ENCODE measurements at places on chromosomes 11 and 22. TPM values are rescaled to one million over a fixed set of nuclear protein-coding genes. Genes with fewer than 3 reads are reported as not detected.

- DNase-seq, result no peak
Measured at GRCh38 chr22:30575859-30576258, 1.4 kb upstream of the GAL3ST1 start.

DNA sequence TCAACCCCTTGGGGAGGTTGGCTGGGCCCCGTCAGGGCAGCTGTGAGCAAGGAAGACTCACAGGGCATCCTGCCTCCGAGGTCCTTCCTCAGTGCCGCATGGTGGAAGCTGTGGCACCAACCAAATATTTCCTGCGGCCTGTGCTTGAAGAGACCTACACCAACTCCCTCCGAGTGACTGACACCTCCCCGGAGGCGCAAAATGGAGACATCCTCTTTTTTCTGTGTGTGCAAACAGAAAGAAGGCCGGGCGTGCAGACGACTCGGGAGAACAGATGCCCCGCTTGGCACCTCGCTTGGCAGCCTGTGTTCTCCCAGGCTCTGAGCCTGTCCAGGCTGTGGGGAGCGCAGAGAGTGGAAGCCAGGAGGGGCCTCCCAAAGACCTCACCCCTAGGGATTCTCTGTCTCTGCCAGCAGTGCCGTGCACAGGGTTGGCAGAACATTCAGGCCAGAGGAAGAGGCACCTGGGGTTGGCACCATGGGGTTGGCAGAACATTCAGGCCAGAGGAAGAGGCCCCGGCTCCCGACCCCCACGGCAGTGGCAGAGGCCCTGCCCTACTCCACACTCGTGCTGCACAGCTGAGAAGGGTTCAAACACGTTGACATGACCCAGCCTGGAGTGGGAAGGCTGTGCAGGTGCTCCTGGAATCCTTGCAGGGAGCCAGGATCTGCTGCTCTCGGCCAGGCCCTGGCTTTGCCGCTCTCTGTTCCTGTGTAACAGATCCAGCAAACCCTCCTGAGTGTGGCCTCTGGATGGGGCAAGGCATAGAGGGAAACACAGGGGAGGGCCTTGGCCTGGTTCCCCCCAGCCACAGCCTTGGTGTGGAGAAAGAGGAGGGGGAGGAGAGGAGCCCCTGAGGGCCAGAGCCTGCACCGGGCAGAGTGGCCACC is 805.5 kb downstream of the BRD1 start:
- DNase-seq, result no peak

GRCh38 chr11:65976216-65977176 is 15.0 kb downstream of the SART1 start:
- DNase-seq, result no peak

DNA sequence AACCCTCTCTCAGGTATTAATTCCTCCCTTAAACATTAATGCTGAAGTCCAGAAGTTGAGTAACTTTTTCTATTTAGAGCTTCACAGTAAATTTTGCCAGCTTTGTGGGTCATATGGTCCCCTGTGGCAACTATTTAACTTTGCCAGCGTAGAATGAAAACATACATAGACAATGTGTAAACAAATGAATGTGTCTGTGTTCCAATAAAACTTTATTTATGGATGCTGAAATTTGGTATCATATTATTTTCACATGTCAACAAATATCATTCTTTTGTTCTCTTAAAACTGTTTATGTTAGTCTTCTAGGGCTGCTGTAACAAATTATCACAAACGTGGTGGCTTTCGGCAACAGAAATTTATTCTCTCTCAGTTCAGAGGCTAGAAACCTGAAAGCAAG is 85.1 kb downstream of the TMEM135 start:
- no peak for DNase-seq

GRCh38 chr11:2109541-2110019 is 29.6 kb downstream of the IGF2 start:
- no peak for DNase-seq

DNA sequence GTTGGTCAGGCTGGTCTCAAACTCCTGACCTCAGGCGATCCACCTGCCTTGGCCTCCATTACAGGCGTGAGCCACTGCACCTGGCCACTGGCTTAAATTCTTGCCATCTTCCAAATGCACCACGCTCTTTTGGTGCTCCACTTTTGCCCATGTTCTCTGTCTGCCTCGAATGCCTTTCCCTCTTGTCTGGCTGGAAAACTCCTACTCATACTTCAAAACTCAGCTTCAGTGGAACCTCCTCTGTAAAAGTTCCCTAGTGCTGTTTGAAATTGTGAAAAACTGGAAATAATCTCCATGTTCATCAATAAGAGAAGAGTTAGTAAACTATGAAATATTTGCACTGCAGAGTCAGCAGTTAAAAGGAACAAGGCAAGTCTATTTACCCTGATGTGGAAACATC is 11.5 kb downstream of the VWCE start:
- no peak for DNase-seq

DNA sequence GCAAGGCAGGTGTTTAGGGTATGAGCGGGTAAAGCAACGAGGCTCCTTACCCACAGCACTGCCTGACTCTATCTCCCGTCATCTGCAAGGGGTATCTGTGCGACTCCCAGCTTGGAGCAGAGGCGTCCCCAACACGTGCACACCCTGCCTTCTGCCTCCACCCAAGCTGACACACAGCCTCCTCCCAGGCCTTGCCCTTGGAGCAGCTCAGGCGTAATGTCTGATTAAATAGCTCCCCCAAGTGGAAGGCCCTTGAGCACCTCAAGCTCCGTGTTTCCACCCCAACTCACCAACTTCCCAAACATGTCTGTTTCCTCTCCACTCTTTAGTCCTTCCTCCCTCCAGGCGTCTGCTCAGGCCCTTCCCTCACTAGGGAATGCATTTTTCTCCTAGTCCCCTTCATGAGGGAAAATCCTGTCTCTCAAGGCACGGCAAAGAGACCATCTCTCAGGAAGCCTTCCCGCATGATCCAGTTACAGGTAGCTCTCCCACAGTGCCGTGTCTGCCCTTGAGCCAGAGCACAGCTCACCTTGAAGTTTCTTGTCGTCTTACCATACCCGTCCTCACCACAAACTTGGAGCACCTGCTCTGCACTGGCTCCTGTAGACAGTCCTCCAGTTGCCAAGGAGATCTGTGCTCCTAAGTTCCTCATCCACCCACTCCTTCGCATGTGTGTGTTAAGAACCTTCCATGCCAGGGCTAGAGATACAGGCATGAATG is 15.8 kb downstream of the CYB5R2 start:
- DNase-seq, result peak; percentile 64

- DNase-seq, result no peak
Measured at GRCh38 chr11:61327669-61328071, 5.2 kb downstream of the DDB1 start.

DNA sequence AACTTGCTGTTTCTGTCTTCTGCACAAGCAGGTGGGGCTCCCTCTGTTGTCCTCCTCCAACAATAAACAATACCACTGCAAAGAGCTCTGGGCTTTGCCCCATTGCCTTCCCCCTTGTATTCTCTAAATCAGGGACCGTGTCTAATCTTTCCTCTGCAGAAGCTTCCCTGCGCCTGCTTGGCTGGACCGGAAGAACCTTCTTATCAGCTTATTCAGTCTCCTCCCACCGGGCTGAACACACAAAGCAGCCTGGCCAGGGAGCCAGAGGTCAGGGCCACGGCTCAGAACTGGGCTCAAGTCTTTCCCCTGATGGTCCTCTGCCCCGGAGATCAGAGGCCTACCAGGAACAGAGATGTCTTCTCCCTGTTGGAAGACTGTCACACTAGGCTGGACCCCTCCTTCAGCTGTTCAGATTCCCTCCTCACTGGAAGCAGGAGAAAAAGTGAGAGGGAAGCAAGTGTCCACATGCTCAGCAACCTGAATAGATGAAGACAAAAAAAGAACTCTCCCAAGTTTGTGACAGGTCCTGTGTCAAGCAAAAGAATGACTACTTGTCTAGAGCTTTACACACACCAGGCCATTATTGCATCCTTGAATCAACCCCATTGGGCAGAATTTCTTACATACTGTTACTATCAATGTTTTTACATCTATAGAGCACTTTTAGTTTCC is 63.7 kb downstream of the RAB30 start:
- DNase-seq, result peak; percentile 6

GRCh38 chr22:34976474-34976873 is 89.5 kb upstream of the ISX start:
- DNase-seq, result no peak

DNA sequence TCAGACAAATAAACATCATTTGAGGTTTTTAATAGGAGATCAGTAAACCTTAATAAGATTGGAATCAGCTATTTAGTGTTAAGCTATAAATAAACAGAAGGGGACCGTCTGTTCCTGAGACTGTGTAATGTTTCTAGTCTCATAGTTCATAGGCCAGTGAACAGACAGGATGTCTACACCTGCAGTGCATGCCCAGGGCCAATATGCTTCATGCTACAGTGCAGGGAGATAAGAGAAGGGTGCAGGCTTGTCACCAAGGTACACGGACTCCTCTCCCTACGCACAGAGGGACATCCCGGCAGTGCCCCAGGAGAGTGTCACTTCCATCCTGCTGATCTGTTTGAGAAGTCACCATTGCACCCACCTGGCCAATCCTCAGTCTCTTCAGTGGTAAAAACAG is 148.6 kb downstream of the OPCML start:
- DNase-seq, result no peak

DNA sequence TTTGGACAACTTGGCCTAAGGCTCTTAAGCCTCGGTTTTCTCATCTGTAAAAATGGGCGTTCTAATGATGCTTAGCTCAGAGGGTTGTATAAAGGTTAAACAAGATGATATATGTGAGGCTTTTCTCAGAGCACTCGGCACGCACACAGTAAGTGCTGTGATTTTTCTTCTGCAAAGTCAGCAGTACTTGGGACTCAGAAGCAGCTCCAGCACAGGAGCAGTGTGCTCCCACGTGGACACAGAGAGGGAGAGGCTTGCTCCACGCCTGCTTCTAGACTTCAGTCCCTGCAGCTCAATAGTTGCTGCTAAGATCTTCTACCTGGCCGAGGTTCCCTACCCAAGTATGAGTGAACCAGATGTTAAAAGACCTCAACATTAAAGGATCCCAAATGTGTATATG is 39.9 kb upstream of the PHF21A start:
- no peak for DNase-seq

DNA sequence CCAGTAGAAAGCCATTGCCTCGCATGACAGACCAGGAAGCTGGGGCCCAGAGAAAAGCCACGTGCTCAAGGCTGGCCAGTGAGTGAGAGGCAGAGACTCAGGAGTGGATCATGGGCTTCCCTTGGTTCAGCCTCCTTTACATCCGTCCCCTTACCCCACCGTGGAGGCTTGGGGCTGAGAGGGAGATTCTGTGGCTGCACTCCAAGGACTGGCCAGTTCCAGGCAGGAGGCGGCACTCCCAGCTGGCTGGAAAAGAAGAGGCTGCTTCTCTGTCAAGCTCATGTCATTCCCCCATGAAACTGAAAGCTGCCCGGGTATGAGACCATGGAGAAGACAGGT is 6.6 kb upstream of the ASCL2 start:
- DNase-seq, result no peak

DNA sequence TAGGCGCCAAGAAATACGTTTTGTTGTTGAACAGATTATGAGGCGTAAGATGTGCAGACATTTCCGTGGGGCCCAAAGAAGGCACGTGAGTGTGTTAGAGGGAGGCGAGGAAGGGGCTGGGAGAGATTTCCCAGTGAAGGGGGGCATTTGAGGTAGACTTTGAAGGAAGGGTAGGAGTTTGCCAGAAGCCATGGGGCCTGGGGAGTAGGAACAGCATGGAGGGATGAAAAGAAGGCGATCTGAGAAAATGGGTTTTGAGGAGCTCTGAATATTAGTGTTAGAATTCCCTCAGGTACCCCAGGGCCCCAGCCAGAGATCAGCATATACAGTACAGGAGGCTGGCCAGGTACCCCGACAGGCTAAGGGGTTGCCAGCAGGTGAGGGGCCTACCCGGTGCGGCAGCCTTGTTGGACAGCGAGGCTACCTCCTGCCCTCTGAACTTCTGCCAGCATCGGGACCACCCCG is 414 bp upstream of the MIEF1 start:
- DNase-seq, result no peak

DNA sequence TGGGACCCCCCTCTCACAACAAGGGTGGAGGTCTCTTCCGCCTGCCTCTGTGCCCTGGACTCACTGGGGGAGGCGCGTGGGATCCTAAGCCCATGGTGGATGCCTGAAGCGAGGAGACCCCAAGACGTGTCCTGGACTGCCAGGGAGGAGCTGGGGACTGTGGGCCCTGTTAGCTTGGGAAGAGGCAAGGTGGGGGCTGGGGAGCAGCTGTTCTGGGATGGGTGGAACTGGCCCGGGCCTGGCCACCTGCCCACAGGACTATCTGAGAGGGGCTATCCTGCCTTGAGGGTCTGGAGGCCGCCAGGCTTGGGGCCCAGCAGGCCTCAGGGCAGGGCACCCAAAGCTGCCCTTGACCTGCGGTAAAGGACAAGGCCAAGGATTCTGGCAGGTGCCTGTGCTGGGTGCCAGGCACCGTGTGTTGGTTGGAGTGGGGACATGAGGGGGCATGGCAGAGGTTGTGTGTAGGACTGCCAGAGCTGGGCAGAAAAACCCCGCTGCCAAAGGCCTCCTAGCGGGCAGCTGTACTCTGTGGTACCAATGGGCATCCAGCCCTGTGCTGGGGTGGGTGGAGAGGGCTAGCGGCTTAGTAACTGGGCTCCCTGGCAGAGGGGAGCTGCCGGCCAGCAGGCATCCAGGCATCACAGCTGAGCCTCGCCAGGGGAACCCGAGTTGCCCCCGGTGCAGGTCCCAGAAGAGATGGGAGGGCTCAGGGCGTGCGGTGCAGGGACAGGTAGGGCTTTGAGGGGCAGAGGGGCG is 670 bp downstream of the LSP1 start:
- DNase-seq, result no peak

DNA sequence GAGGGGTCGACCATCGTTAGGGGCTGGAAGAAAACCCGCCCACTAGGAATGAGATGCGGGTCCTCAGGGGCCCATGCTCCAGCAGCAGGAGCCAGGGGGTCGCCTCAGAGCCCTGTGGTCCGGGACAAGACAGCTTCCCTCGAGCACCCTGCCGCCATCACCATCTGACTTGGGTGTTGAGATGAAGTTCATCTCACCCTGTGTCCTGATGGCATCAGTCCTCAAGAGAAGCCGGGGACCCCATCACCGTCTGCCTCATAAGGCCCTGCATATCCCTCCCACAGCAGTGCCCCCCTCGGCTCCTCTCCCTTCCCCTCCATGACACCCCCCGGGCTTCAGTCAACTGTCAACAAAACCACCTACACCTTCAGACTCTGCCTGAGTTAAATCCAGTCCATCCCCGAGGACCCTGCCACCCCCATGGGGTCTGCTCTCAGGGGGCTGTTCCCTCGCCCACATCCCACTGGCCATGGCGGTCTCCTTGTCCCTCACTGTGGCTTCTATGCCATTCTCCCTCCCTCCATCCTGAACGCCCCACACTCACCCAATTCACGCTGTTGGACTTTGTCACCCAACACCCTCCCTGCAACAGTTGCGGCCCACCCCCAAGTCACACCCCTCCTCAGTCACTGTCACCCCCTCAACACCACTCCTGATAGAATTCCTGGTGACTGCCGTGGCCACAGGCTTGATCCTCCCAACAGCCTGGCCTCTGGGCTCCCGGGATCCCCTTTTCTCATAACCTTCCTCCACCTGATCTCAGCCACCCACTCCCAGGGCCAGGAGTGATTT is 87.7 kb upstream of the RTL6 start:
- no peak for DNase-seq

CCT8L2 gene
- not detected for total RNA-seq

OR2D3 gene
- total RNA-seq, result not detected

PATE4 gene
- total RNA-seq, result not detected

OR2AG1 gene
- total RNA-seq, result not detected

PRG3 gene
- not detected for total RNA-seq

MPPED2 gene
- total RNA-seq, result not detected

KRTAP5-9 gene
- not detected for total RNA-seq
